ENCODE measurements at places on chromosomes 5 and 9. TPM values are rescaled to one million over a fixed set of nuclear protein-coding genes. Genes with fewer than 3 reads are reported as not detected.

The ADGRD2 gene
- total RNA-seq = not detected

The QRFP gene
- not detected for total RNA-seq

The IL13 gene
- not detected for total RNA-seq

The KIAA1958 gene
- total RNA-seq = 17.6 TPM

The SEMA4D gene
- not detected for total RNA-seq

The PCDHGA12 gene
- 1.2 TPM for total RNA-seq

The PTGS1 gene
- 1.2 TPM for total RNA-seq

DNA sequence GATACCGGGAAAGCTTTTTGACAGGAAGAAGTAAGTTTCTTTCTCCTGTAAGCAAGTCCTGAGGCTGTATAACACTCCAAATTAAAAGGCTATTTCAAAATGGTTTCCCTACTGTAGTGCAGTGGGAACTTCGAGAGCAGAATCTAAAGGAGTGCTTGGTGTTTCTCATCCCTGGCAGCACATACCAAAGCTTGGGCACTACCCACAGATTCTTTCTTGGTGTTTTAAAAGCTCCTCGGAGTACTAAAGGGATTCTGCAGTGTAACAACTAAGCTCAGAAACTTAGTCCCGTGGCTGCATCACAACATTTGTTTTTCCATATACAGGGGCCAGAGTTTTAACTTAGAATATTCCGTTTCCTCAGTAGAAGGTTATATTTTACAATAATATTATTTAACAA is 5.6 kb upstream of the APC start:
- DNase-seq = no peak
- H3K36me3 ChIP-seq = no peaks in the 10 kb centered on the region
- H3K27ac ChIP-seq = no peak overlapping the region
- H3K4me3 ChIP-seq = no peak overlapping the region

- DNase-seq = no peak
- H3K4me1 ChIP-seq = no peaks in the 10 kb centered on the region
Observed at GRCh38 chr5:24788829-24789514, 144.2 kb upstream of the CDH10 start.

GRCh38 chr9:124518116-124518515 is 10.9 kb upstream of the NR5A1 start:
- no peaks in the 10 kb centered on the region for H3K36me3 ChIP-seq
- H3K27me3 ChIP-seq = no peaks in the 10 kb centered on the region
- DNase-seq = no peak
- H3K4me3 ChIP-seq = no peak overlapping the region
- H3K4me1 ChIP-seq = no peaks in the 10 kb centered on the region

DNA sequence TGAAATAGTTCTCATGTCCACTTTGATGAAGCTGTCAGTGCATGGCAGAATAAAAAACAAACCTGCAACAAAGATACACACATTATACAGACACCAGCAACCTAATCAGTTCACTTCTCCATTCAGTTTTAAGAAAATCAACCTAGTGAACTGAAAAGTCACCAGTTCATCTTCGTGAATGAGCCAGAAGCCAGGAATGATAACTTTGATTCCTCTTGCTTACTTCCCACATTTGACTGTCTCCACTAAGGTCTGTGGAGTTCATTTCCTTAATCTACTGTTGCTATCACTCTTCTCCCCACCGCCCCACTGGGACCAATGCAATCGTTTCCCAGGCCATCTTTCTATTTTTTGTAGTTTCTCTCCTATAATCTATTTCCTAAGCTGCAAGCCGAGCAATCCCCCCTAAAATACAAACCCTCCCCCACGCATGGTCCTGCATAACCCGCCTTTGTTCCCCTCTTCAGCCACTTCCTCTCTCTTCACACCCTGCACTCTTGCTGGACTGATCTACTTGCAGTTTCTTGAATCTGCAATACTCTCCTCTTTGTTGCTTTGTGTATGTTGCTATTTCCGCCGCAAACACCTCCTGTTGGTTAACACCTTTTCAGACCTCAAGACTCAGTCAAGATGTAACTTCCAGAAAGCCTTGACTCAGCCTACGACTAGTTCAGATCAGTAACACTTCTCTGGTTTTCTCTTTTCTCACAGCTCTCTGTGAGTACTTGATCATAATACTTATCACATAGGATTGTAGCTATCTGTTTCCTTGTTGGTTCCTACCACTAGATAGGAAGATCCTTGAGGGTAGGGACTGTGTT is 16.6 kb downstream of the STOM start:
- H3K27ac ChIP-seq = no peak overlapping the region
- H3K36me3 ChIP-seq = no peaks in the 10 kb centered on the region
- DNase-seq = no peak
- H3K4me3 ChIP-seq = no peak overlapping the region

DNA sequence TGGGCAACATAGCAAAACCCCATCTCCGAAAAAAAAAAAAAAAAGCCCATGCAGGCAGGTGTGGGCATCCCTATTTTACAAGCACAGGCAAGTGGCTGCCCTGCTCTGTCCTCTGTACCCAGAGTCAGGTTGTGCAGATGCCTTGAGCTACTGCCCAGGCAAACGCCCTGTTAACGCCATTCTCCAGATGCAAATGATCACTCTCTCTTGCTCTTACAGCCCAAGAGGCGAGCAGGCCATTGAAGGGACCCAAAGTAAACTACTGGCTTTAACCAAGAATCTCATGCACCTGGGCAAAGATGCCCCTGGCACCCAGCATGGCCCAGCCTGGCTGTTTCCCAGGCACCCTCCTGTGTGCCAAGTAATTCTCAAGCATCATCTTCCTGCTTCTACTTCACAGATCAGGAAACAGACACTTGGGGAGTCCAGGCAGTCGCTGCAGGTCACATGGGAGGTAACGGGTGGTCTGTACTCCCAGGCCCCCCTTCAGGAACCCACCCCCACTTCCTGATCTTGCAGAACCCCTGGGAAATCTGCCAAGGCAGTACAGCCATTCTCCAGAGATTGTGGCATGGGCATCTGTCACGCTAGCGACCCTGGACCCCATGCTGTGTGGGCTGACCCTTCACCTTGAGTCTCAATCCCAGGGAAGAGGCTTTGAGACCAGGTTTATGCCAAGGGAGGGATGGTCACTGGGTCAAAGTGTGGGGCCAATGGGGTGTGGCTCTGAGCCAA is 14.2 kb downstream of the EEIG1 start:
- H3K4me1 ChIP-seq = peaks cover 18% of the 10 kb centered on the region
- H3K27me3 ChIP-seq = no peaks in the 10 kb centered on the region
- no peaks in the 10 kb centered on the region for H3K36me3 ChIP-seq

DNA sequence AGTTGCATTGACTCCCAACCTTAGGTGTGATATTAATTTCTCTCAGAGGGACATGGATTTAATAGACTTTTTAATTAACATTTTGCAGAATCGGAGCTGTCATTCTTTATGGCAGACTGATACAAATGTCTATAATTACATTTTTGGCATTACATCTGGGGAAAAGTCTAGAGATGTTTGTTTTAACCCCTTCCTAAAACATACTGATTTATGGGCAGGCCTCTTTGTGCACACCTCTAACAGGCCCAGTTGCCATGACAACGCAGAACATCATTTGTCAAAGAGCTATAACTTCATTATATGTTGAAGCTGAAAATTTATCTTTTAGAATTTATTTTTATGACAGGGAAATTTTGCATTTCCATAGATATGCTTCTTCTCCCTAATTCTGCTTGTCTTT is 158.5 kb downstream of the NTRK2 start:
- peaks cover 12% of the 10 kb centered on the region for H3K27me3 ChIP-seq
- H3K4me3 ChIP-seq = no peak overlapping the region
- DNase-seq = no peak
- no peak overlapping the region for H3K27ac ChIP-seq

DNA sequence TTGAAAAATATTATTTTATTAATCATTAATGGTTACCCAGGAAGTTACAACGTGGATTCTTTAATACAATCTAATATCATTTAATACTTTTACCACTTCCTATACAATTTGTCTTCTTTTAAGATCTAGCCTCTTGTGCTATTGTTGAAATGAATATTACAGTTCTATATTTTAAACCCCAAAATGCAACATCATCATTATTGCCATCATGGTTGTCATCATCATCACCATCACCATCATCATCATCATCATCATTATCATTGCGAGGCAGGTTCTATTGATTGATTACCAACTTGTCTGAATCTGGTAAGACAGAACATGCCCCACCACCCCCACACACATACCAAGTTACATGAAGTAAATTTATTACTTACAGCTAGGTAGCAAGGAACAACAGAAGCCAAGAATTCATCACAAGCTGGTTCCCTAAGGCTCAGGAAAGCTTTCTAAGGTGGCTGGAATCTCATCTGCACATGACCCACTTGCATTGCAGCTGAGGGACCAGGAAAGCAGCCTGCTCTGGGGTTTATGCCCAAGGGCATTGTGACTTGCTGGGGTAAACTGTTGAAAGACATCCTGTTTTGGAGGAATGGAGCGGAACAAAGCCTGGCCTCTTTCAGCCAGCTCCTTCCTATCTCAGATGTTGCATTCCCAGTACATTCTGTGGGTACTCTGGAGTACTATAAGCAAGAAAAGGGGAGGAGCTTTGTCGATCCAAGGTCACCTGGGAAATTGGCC is 418.1 kb downstream of the PRR16 start:
- H3K27me3 ChIP-seq = no peaks in the 10 kb centered on the region
- no peaks in the 10 kb centered on the region for H3K4me1 ChIP-seq
- H3K4me3 ChIP-seq = no peak overlapping the region

GRCh38 chr9:121942866-121943382 is 150.2 kb downstream of the TTLL11 start:
- H3K27ac ChIP-seq = no peak overlapping the region
- DNase-seq = no peak
- no peaks in the 10 kb centered on the region for H3K27me3 ChIP-seq
- no peaks in the 10 kb centered on the region for H3K36me3 ChIP-seq
- no peak overlapping the region for H3K4me3 ChIP-seq

GRCh38 chr5:140420665-140421361 is 19.2 kb downstream of the ANKHD1 start:
- no peak overlapping the region for H3K27ac ChIP-seq
- no peaks in the 10 kb centered on the region for H3K4me1 ChIP-seq

DNA sequence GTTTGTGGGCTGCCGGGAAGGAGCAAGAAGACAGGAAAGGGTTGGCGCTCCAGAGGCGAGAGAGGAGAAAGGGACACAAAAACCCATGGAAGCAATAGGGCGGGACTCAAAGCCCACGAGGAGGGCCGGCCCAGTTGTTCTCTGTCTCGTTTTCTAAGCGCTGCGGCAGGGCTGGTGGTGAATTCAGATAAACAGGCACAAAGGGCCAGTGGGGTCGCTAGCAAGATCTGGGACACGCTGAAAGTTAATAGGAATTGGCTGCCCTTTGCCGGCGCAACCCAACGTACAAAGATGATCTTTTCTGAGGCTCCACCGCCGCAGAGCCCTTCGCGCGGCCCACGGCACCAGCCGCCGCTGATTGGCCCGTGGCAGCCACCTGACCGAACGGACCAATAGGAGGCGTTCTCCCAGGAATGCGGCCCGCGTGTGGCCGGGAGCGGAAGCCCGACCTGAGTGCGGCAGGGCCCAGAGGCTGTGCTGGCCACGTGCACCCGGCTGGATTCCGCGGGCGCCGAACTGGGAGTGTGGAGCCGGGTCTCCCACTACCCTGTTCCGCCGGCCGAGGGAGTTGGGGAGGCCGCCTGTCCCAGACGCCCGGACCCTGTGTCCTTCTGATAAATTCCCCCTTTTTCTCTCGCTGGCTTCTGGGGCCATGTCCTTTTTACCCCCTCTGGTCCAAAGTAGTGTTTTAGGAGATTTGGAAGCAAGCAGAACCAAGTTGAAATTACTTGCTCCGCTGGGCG is 16.8 kb upstream of the NSD1 start:
- H3K27ac ChIP-seq = no peak overlapping the region
- no peaks in the 10 kb centered on the region for H3K27me3 ChIP-seq
- no peaks in the 10 kb centered on the region for H3K36me3 ChIP-seq
- H3K4me3 ChIP-seq = no peak overlapping the region
- no peak for DNase-seq

GRCh38 chr5:111859533-111860270 is 102.7 kb upstream of the NREP start:
- H3K4me1 ChIP-seq = no peaks in the 10 kb centered on the region
- no peak overlapping the region for H3K27ac ChIP-seq
- no peaks in the 10 kb centered on the region for H3K36me3 ChIP-seq
- no peaks in the 10 kb centered on the region for H3K27me3 ChIP-seq
- no peak overlapping the region for H3K4me3 ChIP-seq

DNA sequence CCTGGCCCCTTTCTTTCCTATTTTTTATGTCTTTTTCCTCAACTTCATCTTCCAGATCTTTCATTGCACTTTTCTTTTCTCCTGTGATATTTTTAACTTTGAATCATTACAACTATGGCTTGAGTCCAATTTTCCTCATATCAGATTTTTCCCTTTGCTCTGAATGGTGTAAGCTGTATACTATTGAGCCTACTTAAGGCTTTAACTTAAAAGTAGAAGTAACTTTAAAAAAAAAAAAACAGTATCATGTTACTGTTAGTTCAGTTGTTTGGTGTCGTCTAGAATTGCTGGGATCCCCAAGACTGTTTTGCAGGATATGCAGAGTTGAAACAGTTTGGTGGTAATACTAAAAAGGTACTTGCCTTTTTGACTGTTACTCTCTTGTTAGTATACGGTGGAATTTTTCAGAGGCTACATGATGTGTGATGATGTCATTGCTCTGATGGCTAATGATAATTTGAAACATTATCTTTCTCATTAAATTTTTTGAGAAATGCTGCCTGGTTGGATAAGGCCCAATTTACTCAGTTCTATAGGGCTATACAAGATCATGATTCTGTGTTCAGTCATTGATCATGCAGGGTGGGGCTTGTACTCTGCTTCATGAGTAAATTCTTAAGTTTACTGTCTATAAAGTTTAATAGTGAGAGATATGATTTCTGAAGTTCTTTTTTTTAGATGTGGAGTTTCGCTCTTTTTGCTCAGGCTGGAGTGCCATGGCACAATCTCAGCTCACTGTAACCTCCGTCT is 8.8 kb downstream of the NAA35 start:
- peaks cover 45% of the 10 kb centered on the region for H3K36me3 ChIP-seq
- H3K27ac ChIP-seq = no peak overlapping the region
- H3K27me3 ChIP-seq = no peaks in the 10 kb centered on the region

DNA sequence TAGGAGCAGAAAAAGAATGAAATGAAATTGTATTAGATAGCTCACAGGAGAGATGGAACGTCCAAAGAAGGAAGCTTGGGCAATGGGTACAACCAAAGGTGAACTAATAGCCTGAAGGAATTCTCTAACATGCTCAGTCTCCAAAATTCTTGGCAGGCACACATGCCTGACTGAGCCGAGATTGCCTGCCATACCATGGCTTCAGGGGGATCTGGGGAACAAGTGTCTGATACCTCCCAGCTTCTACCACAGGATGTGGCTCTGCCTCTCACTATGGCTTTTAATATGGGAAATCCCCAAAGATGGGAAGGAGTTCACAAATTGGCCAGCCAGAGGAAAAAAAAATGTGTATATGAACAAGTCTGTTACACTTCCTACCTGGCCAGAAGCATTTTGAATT is 3.6 kb upstream of the PALM2AKAP2 start:
- H3K27me3 ChIP-seq = no peaks in the 10 kb centered on the region
- peak; percentile 20 for DNase-seq
- H3K4me3 ChIP-seq = no peak overlapping the region

DNA sequence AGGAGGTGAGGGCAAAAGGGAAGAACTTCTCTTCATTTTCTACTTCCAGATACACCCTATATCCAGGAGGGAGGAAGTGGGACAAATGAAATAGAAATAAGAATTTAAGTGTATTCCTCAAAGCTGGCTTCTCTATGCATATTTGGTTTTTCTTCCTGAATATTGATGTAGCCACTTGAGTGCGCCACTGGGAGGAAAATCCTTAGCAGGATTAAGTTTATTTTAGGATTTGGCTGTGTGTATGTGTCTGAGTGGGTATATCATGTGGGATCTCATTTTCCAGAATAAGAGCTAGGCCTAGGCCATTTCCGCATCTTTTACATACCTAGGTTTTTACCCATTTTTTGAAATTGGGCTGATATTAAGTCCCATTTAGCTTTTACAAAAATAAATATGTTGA is 42.5 kb downstream of the MAP1B start:
- DNase-seq = no peak
- no peak overlapping the region for H3K4me3 ChIP-seq
- no peaks in the 10 kb centered on the region for H3K36me3 ChIP-seq
- no peak overlapping the region for H3K27ac ChIP-seq
- no peaks in the 10 kb centered on the region for H3K27me3 ChIP-seq
